Heart left ventricle (tissue), 16 donors: ENCODE measurements at places on chromosomes 4 and X. TPM values are rescaled to one million over a fixed set of nuclear protein-coding genes. Genes with fewer than 3 reads are reported as not detected.

- no peak for DNase-seq
Measured at GRCh38 chrX:30943984-30944383, 54.9 kb upstream of the TAB3 start.

DNA sequence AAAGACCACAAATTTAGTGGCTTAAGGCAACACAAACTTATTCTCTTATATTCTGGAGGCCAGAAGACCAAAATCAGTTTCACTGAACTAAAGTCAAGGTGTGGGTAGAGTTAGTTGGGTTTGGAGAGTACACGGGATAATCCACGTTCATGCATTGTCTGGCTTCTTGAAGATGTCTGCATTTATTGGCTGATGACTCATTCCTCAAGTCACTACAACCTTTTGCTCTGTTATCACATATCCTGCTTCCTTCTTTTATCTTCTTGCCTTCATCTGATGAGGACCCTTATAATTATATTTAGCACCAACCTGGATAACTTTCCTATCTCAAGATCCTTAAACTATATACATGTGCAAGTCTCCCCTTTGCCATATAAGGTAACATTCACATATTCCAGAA lies 590.0 kb downstream of the FSTL5 start:
- no peak for DNase-seq

DNA sequence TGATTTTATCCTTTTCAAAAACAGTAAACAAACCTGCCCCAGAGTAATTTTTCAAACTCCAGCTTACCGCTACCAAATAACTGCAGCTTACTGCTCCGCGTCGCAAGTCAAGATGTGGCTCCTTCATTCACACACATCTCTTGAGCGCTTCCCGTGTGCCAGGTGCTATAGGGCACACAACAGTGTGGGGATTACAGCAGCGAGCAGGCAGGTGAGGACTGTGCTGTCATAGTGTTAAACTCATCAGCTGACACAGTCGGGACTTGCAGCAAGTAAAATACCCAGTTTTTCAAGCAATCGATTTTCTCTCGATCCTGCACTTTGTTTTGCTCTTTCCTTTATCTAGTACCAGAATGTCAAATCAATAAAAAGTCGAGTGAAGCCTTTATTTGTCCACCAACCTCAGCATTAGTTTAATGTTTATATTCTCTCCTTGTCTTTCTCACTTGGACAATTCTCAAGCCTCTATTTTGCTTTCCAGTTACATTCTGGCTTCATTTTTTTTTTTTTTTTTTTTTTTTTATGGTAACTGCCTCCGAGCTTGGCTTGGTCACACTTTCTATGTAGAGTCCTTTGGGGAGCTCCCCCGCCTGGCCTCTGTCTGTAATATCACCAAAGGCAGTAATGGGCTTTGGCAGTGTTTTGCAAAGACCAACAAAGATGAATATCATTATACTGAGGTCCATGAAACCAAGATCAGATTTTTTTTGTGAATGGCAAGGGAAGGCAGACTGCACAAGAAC lies 8.3 kb upstream of the ASB5 start:
- DNase-seq: peak; percentile 58

GRCh38 chrX:101605146-101605545 lies 12.7 kb downstream of the ARMCX6 start:
- no peak for DNase-seq

PNMA6F gene
- not detected for polyA plus RNA-seq

GRCh38 chrX:109345856-109346255 lies 136.0 kb downstream of the GUCY2F start:
- no peak for DNase-seq

ATP1B4 gene
- polyA plus RNA-seq: 0.15 TPM
